Epithelial cell of esophagus (primary cell): ENCODE measurements at places on chromosomes 2 and 18.

DNA sequence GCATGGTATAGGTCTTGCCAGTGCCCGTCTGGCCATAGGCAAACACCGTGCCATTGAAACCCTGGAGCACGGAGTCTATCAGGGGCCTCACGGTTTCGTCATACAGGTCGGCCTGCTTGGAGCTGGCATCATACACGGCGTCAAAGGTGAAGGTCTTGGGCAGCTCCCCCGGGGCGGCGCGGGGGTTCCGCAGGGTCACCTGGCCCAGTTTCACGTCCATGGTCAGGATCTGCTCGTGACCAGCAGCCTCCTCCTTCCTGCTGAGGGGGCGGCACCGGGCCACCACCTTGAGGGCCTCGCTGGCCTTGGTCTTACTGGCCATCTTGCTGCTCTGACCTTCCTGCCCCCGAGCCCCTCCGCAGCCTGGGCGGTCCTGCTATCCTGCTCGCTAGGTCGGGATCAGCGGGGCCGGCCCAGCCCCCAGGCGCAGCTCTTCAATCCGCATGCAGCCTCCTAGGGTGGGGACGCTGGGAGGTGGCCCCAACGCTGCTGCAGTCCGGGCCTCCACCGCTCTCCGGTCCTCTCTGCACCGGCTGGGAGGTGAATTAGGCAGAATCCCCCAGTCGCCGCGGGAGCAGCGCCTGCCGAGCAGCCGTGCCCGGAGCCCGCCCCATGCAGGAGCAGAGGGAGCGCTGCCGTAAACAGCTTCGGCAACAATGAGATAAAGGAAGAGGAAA, 563 bp downstream of the KIF3C start:
- no peak for DNase-seq

- DNase-seq = peak; percentile 49
Measured at GRCh38 chr2:85516653-85517389, 22.1 kb upstream of the MAT2A start.

DNA sequence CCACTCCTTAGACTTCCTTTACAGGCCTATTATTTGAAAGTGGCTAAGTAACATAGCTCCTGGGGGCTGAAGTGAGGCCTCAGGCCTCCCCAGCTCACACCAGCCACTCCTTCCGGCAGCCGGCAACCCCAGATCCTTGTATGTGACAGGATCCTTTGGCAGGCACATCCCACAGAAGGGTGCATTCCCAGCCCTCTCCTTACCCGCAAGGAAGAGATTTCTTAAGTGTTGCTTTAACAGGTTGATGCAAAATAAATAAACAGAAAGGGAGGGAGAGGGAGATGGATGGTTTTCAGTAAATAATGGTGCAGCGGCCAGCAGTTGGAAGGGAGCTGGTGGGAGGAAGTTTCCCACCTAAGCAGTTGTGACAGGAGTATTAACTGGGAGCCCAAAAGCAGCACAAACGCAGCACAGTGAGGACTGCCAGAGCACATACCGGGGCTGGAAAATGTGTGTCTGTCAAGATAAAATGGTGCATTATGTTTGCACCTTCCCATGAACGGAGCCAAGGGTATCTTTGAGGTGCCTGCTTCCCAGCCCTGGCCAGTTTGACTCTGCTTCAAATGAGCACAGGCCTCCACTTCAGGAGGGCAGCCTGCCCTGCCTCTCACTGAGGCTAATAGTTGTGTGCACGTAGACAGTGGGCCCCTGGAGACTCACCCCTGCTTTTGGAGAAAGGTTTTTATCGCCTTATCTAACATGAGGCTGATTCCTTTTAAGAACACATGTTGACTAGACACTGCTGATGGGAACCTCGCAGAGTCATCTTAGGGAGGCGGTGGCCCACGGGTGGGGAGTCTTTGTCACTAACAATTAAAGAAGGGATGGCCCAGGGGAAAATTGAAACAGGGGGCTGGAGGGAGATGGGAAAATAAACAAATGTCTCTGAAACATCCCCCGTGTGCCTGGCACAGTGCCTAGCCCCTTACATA, 32.8 kb downstream of the NRP2 start:
- no peak for DNase-seq

GRCh38 chr2:47250586-47251403, 95.7 kb upstream of the STPG4 start:
- DNase-seq = peak; percentile 56

- DNase-seq = no peak
Measured at GRCh38 chr2:121583555-121583954, 52.9 kb downstream of the RNU4ATAC start.

GRCh38 chr2:209308415-209308814, 115.4 kb upstream of the MAP2 start:
- no peak for DNase-seq

GRCh38 chr2:173571021-173571821, 216.5 kb downstream of the CDCA7 start:
- peak; percentile 72 for DNase-seq
